Stimulated activated CD8-positive, alpha-beta memory T cell treated with anti-CD3 and anti-CD28 coated beads, Interleukin-4, amount 100 ng/mL, for 4 hours (primary cell): ENCODE measurements at places on chromosomes 16 and 17.
A peak's percentile ranks its signal among the peaks of the same experiment; 100 is the strongest.

DNA sequence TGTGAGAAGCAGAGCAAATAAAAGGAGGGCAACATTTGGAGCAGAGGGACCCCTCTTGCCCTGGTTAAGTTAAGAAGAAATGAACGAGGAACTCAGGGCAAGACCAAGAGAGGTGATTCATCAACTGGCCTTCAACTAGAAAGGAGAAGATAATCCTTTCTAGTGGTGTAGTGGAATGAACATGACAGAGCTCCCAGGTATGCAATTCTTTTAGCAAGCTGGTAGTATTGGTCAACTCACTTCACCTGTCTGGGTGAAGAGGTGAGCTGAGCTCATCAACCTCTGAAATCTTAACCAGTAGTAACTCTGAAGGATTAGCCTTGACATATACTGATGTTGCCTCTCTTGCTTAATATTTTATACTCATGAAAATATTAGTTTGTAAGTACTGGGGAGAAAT lies 1024.7 kb upstream of the GOT2 start:
- DNase-seq = no peak

GRCh38 chr17:2710803-2711607 lies 559 bp downstream of the CLUH start:
- no peak for DNase-seq

DNA sequence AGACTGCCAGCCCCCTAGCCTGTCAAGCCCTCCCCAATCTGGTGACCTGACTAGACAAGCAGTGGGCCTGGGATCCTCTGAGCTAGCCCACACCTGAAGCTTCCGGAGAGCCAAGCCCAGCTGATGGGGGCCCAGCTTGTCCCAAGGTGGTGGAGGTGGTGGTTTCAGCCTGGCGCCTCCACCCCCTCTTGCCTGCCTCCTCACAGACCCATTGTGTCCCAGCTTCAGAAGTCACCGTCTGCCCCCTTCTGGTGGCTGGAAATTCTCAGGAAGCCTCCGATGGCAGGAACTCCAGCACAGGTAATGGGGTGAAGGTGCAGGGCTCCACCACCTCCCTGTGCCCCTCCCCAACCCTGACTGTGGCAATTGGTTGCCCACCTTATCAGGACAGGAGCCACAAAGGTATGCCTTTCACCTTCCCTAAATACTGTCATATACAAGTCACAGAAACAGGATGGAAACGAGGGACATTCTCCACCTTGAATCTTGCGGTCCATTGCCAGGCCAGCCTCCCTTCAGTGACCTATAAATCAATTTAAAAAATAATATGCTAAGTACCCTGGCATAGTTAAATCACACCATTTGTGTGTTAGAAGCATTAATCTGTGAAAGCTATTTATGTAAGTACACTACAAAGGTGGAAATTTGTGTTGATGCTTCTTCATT lies 66.0 kb upstream of the ZNF423 start:
- DNase-seq = peak; percentile 5

DNA sequence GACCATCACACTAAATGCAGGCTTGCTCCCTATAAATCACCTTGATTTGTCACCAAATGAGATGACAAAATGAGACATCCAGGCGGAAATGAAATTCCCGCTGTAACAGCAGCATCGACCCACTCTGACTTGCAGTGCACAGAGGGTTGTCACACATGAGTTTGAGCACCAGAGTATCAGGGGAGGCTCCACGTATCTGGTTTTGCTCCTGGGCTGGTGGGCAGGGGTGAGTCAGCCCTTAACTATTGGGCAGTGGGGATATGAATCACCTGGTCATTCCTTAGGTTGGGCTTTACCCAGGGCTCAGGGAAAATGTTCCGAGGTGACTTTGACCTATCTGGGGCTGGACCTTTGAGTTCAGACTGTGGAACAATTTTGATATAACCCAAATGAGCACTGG lies 245.2 kb upstream of the CCL2 start:
- DNase-seq = no peak

GRCh38 chr17:38463451-38463858 lies 35.2 kb downstream of the ARHGAP23 start:
- no peak for DNase-seq

- DNase-seq = no peak
Observed at GRCh38 chr17:20141198-20141972, 132.2 kb downstream of the SPECC1 start.

DNA sequence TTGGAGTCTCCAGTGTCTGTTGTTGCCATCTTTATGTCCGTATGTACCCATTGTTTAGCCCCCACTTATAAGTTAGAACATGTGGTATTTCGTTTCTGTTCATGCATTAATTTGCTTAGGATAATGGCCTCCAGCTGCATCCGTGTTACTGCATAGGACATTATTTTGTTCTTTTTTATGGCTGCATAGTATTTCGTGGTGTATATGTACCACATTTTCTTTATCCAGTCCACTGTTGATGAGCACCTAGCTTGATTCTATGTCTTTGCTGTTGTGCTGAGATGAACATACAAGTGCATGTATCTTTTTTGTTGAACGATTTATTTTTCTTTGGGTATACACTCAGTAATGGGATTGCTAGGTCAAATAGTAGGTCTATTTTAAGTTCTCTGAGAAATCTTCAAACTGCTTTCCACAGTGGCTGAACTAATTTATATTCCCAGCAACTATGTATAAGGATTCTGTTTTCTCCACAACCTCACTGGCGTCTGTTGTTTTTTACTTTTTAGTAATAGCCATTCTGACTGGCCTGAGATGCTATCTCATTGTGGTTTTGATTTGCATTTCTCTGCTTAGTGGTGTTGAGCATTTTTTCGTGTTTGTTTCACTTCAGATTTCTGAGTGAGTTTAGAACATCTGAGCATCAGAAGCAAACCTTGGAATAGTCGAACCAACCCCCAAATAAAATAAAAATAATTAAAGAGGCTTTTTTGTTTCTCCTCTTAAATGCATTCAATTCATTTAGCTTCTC lies 304.7 kb downstream of the ZFHX3 start:
- no peak for DNase-seq

DNA sequence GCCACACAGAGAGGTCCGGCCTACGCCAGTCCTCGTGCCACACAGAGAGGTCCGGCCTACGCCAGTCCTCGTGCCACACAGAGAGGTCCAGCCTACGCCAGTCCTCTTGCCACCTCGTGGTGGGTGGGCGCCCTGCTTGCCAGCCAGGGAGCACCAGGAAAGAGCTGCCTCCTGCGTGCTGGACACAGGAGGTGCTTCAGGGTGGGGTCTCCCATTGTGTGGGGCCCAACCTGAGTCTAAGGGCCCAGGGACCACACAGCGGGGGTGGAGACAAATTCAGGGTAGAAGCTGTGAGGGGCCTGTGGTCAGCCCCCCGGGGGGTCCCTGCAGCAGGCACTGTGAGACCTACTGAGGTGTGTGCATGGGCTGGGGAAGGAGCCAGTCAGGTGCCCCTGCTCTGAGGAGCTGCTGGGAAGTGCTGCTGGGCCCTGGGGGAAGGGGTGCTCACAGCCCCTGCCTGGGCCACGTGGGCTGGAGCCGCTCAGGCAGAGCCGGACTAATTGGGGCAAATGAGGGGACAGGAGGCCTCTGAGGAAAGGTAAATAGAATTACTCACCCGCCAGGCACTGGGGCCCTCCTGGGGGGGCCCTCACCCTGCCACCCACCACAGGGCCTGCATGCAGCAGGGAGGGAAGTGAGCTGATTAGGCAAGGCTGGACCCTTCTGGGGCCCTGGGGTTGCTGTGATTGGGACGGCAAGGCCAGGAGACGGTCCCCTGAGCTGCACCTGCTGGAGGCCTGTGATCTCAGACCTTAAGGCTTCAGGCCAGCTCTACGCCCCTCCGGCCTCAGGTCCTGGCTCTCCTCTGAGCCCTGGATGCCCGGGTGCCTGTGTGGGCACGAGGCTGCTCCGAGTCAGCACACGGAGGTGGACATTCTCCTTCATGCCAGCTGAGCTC lies 11.0 kb downstream of the GCGR start:
- DNase-seq = no peak

- no peak for DNase-seq
Observed at GRCh38 chr16:23114131-23114904, 34.9 kb downstream of the USP31 start.

DNA sequence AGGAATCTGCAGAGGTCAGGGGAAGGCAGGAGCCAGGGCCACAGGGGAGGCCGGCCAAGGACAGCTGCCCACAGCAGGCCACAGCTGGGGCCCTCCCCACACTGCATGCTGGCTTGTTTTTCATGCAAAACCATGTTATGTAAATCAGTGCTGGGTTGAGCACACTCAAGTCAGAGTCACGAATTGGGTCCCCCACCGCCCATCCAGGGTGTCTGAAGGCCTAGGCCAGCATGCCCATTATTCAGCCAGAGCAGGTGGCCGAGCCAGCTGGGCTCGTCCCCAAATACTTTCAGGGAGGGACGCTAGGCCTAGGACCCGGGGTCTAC lies 51.2 kb upstream of the TOB1 start:
- no peak for DNase-seq

GRCh38 chr16:62870554-62870953 lies 834.3 kb upstream of the CDH8 start:
- DNase-seq = no peak

DNA sequence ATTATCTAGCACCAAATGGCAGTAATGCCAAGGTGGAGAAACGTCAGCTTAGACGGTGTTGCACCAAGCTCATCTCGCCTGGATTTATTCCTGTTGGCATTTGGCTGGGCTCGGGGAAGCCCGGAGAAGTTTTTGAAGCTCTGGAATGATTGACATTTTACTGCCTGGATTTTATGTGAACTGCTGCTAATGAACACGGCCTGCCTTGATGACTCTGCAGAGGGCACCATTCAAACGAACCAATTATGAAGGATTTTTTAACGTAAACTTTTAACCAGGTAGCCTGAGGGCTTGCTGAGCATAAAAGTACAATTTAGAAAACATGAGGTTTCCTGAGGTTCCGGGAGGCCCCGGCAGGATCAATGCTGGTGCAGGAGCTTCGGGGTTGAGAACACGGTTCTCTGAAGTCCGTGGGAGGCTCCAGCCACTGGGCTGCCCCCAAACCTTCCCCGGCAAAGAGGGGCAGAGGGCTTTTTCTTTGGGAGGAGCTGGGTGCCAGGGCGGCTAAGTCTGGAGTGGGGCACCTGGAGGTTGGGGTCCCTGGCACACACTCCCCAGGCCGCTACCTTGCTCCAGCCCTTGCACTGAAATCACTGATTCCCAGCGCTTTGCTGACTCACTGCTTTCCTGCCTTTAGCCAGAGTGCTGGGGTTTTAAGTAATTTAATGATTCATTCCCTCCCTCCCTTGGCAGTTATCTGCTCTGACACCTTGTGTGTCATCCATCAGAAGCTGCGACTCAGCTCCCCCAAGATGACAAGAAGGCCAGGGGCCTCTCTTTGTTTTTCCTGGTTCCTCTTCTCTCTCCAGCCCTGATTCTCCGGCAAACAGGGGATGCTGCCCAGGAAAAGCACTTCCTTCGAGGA lies 161.2 kb upstream of the IRX3 start:
- no peak for DNase-seq

DNA sequence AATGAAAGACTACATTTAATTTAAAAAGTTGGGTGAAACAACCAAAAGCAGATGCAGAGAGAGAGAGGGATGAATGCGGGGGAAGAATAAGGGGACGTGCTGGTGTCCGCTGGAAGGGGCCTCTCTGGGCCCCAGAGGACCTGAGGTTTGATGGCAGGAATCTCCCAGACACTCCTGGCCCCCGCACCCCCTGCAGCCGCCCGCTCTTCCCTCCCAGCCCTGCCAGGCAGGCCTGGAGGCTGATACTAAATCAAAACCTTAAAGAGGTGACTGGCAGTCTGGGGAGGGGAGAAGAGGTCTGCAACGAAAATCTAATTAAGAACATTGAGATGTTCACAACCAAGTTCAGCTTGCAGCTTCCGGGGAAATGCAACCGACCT lies 2.4 kb downstream of the FOXL1 start:
- DNase-seq = no peak

DNA sequence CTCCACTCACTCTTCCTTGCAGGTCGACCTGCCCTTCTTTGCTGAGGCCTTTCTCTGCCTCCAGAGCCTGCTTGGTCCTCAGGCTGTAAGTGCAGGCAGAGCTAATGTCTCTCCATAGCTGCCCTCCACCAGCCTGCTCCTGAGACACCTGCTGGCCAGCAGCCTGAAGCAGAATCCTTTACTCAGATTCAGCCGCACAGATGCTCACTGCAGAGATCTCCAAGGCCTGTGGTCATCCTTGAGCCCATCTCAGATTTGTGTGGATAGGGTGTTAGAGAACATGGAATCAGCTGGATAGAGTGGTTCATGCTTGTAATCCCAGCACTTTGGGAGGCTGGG lies 11.5 kb downstream of the DEXI start:
- no peak for DNase-seq

DNA sequence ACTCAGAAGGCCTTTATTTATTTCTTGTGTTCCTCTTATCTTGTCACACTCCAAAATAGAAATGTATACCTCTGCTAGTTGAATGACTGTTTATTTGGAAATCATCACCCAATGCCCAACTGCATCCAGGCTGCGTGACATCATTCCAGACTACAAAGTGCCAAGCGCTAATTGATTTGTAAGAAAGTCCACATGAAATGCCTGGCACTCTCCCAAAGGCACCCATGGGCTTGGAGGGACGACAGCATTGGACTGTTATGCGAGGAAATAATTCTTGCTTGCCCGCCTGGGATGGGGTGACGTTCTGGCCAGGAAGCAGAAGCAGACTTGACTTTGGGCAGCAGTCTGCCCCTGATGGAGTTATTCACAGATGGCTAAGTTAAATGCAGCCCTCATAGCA lies 165.9 kb downstream of the CDH13 start:
- DNase-seq = no peak

GRCh38 chr16:77834635-77835540 lies 46.5 kb downstream of the VAT1L start:
- DNase-seq = no peak

DNA sequence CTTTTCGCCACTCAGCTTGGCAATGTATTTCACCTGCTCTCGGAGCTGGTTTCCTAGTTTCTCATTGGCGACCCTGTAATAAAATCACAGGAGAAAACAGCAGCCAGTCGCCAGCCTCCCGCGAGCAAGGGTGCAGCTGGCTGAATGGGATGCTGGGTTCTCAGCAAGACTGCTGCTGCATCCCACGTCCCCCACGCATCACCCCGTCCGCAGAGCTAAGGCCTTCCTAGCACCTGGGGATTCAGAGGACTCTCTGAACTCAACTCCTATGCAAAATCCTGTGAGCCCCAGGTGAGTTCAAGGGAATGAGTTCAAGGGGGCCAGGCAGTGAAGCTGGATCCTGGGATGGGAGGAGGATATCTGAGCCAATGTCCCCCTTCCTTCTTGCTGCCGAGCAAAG lies 29.3 kb downstream of the DHX38 start:
- DNase-seq = no peak

- DNase-seq = no peak
Observed at GRCh38 chr17:17886726-17887125, 49.9 kb upstream of the SREBF1 start.
